ENCODE measurements at places on chromosomes 12 and 14. TPM values are rescaled to one million over a fixed set of nuclear protein-coding genes. Genes with fewer than 3 reads are reported as not detected.

The LRRC23 gene
- total RNA-seq, result 7.5 TPM

The KLRD1 gene
- total RNA-seq, result 0.09 TPM

The KRT75 gene
- not detected for total RNA-seq

The PRICKLE1 gene
- total RNA-seq, result 21.4 TPM

The RNASE2 gene
- total RNA-seq, result not detected

The SERPINA9 gene
- total RNA-seq, result not detected

The CAPZA3 gene
- not detected for total RNA-seq

The TSPAN19 gene
- total RNA-seq, result not detected

The TRHDE gene
- total RNA-seq, result not detected

The DCN gene
- total RNA-seq, result 21.3 TPM

The GLIPR1L2 gene
- 0.18 TPM for total RNA-seq

The SLC7A7 gene
- total RNA-seq, result 13.6 TPM

The ARHGAP9 gene
- not detected for total RNA-seq

The HOXC13 gene
- total RNA-seq, result not detected

The SIX6 gene
- not detected for total RNA-seq

The TIMM9 gene
- 13.0 TPM for total RNA-seq

The NOS1 gene
- not detected for total RNA-seq

The FGF6 gene
- total RNA-seq, result not detected

The COCH gene
- 0.09 TPM for total RNA-seq

The LRRC10 gene
- total RNA-seq, result not detected

The RAD9B gene
- 0.38 TPM for total RNA-seq

The SLC41A2 gene
- 7.5 TPM for total RNA-seq

The CAPRIN2 gene
- total RNA-seq, result 40.7 TPM

The TAS2R8 gene
- total RNA-seq, result 0.09 TPM

The REP15 gene
- 1.5 TPM for total RNA-seq

The TMPRSS12 gene
- total RNA-seq, result not detected

The GOLGA5 gene
- total RNA-seq, result 30.9 TPM

The ANO2 gene
- 33.1 TPM for total RNA-seq

The EXOC3L4 gene
- total RNA-seq, result not detected

The PAWR gene
- total RNA-seq, result 103 TPM

The NCAPD2 gene
- 52.2 TPM for total RNA-seq

The SPX gene
- 0.09 TPM for total RNA-seq

The NXPH4 gene
- 2.5 TPM for total RNA-seq

The REM2 gene
- total RNA-seq, result 0.09 TPM

The SOX5 gene
- total RNA-seq, result 0.28 TPM

The OASL gene
- total RNA-seq, result 0.36 TPM

The IL31 gene
- total RNA-seq, result not detected

The CDKN3 gene
- 35.1 TPM for total RNA-seq

The RNF41 gene
- 103 TPM for total RNA-seq

The TAS2R31 gene
- total RNA-seq, result 5.1 TPM

The SLC39A5 gene
- not detected for total RNA-seq

The AQP5 gene
- 0.09 TPM for total RNA-seq

The LBHD2 gene
- not detected for total RNA-seq

Measured in endothelial cell of coronary artery (primary cell).